ENCODE measurements at places on chromosomes 4 and X.

DNA sequence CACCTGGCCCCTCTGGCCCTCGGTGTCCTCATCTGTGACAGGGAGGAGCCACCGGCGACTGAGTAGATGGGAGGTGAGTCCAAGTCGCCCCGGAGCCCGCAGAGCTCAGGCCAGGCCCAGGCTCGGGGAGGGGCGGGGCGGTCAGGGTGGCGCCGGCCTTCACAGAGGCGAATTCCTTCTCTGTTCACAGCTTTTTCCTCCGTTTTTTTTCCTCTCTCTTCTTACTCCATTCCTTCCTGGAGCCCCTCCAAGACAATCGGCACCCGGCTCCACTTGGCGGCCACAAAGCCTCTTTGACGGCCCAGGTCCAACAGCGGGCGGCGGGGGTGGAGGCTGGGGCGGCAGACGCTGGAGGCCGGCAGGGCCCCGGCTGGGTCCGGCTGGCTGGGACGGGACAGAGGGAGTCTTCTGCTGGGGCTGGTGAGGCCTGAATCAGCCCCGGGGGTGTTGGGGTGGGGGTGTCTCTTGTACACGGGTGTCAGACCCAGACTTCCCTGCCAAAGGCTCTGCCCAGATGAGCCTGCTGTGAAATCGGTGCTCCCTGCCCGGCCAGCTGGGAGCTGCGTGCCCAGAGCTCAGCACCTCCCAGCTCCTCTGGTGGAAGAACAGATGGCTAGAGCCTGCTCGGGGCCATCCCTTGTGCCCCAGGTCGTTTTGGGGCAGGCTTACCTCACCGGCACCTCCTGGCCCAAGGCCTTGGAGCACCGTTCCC lies 22.6 kb downstream of the FGFRL1 start:
- peak; percentile 94 for DNase-seq

- peak; percentile 77 for DNase-seq
These were observed 265.3 kb downstream of the PCDH18 start for GRCh38 chr4:137267024-137267423.

DNA sequence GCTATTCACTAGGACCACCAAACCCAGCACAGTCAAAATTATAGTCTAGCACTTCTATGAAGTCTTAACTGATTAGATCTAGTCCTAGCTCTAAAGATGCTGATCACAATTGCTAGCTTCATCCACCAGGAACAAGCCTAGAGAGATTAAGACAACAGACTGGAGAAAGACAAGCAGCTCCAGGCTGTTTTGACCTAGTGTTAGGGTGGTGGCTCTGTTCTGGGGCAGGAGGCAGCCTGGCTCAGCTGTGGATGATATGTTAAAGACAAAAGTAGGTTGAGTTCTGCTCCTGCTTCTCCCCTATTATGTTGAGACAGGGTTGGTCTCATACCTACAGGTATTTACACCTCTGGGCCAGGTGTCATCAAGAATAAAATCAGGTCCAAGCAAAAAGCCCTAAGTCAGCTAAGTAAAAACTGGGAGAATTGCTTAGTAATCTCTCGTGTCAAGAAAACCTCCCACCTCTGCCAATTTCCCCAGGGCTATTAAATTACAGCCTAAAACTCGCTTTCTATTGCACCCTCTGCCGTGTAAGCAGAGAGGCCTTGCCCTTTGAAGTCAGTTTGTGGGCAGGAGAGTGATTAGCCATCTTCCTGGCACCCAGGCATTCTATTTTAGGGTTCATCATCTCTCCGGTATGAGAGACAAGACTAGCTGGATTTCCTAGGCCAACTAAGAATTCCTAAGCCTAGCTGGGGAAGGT lies 39.9 kb downstream of the RAB40AL start:
- no peak for DNase-seq

- no peak for DNase-seq
These were observed 53.0 kb upstream of the SORCS2 start for GRCh38 chr4:7139167-7139982.

DNA sequence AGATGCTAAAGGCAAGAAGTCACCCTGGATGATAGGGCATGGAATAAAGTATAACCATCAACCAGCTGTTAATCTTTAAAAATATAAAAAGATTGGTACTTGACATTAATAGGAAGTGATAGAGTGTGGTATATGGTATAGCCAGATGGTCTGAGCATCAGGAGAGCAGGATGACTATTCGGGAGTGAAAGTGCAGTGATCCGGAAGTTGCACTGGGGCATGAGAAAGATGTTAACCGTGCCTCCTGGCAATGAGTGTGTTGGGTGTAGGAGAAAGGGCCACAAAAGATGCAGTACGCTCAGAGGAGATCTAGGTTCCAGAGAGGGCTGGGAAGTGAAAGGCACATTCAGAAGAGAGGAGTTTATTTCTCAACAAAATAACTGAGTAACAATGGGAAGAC lies 65.0 kb downstream of the TSPAN7 start:
- no peak for DNase-seq

Measured in cardiac fibroblast (primary cell).